ENCODE measurements at places on chromosomes 6 and 20.

DNA sequence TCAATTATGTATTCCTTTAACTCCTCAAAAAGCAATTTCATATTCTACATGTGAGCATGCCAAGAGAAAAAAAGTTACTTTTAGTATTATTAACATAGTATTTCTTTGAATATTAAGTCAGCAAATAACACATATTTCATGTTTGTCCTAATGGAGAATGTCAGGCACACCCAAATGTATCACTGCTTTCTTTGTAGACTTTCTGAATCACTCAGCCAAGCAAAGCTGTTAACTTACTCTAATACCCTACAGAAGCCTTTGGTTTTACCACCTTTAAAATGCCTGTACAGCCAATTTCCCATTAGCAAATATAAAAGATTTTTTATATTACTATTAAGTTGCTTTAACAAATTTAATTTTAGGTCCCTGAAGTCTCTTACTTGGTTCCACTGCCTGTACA, 23.8 kb downstream of the FRK start:
- no peak for DNase-seq

GRCh38 chr6:9398071-9398766, 962.9 kb upstream of the SLC35B3 start:
- peak; percentile 43 for DNase-seq

- DNase-seq: no peak
Measured at GRCh38 chr6:23951691-23952090, 174.3 kb upstream of the NRSN1 start.

- DNase-seq: peak; percentile 71
Measured at GRCh38 chr20:44080646-44081267, 106.2 kb downstream of the JPH2 start.

DNA sequence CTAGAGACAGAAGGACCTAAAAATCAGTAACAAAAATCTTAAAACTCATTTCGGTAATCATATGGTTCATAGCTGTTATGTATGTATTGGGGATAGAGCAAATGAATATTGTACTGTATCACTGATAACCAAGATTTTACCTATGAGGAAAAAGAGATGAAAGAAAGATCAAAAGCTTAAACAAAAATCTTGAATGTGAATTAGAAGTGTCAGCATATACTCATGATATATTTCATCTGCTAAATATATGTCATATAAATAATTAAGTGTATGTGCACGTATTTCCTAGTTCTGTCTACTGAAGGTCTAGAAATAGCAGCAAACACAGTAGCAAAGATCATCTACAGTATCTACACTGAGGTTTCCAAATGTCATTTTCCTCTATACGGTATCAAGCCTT, 299.8 kb downstream of the BTBD9 start:
- DNase-seq: no peak

- no peak for DNase-seq
Measured at GRCh38 chr6:154277629-154278017, 79.0 kb downstream of the IPCEF1 start.

GRCh38 chr6:10312445-10312844, 102.4 kb downstream of the TFAP2A start:
- no peak for DNase-seq

DNA sequence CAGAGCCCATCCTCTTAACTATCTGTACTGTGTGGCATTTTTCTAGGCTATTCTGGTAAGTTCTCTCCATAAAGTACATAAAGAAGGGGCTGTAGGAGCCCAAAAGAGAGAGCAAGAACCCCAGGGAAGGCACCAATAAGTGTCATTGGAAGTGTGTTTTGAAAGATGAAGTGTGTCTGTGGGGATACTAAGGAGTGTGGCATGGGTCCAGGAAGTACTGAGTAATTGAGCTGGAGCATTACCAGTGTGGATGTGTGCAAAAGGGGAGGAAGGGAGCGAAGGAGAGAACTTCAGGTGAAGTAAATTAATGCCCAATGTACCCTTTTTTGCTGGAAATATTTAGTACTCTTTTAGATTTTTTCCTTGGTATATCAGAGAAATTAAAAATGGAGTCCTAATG, 63.9 kb downstream of the KCNS1 start:
- DNase-seq: no peak

- no peak for DNase-seq
Measured at GRCh38 chr6:142045380-142046278, 87.1 kb upstream of the GJE1 start.

DNA sequence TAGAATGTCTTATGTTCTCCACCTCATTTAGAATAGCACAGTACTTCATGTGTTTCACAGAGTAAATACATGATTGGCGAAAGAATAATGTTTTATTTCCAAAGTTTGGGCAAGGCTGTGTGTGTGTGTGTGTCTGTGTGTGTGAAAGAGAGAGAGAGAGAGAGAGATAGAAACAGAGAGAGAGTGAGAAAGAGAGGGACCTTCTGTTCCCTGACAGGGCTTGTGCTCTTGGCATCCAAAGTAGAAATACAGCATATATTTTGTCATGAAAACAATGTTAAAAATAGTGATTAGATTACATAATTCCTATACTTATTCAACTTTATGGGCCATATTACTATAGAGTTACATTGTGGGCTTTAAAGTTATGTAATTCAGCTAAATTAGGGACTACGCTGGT, 201.2 kb downstream of the KIF6 start:
- DNase-seq: no peak

DNA sequence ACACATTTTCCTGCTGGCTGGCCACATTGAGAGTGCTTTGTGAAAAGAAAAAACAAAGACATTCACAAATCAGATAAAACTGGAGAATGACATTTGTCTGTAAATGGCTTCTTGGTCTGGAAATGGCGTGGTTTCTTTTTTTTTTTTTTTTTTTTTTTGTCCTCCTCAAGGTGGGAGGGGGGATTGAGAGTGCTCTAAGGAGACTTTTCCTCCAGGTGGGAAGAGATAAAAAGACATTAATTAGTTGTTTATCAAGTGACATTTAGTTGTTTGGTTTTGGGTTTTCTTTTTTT, 40.4 kb downstream of the GNAS start:
- DNase-seq: peak; percentile 59

- no peak for DNase-seq
Measured at GRCh38 chr6:166765234-166765541, 138.1 kb upstream of the RPS6KA2 start.

DNA sequence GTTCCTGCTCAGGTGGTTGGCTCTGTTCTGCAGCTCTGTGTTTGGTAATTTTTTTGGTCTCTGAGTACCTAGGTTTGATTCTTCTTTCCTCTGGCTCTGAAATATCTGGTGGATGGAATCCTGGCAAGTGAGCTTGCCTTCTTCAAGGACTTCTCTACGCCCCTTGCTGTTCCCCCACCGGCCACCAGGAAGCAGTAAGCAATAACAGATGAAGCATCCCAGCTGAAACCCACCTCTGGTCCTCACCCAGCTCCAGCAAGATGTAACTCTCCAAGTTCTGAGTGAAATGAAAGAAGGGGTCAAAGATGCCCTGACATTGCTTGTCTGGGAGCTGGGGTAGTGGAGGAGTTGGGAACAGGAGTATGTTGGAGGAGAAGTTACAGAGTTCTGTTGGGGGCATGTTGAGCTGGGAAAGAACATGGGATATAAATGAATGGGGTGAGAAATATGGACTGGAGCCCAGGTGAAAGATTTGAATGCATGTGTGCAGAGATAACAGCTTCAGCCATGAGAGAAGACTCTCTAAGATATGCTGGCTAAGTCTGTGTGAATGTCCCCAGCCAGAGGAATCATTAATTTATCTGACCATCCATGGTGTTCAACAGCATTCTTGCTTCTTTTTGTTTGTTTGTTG, 51.3 kb upstream of the GLP1R start:
- DNase-seq: peak; percentile 4

DNA sequence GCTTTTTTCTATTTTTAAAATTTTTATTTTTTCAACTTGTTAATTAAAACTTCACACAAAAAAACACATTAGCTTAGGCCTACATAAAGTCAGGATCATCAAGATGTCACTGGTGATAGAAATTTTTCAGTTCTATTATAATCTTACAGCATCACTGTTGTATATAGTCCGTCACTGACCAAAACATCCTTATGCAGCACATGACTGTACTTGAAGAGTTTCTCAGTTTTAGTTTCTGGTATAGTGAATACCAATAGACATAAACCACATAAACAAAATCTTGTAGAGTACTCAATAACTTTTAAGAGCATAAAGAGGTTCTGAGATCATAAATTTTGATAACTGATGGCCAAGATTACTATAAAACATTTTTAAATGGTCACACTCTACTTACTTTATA, 71.8 kb downstream of the ASCC3 start:
- DNase-seq: no peak

GRCh38 chr6:21085643-21086042, 507.9 kb upstream of the SOX4 start:
- no peak for DNase-seq

DNA sequence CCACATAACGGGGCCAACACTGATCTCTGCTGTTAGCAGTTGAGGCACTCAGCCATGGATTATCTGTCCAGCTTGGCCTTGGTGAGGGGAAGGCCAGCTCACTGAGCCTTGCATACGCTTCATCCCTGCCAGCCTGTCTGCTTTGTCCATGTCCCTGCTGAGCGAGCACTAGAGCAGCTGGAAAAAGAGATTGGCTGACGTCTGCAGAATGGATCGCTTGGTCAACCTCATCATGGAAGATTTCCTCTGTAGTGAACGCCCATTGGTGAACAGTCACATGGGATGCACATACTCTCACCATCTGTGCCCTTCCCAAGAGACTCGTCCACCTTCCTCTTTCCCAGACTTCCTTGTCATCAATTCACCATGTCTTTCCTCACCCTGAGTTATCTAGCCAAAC, 26.9 kb downstream of the MUC22 start:
- no peak for DNase-seq

DNA sequence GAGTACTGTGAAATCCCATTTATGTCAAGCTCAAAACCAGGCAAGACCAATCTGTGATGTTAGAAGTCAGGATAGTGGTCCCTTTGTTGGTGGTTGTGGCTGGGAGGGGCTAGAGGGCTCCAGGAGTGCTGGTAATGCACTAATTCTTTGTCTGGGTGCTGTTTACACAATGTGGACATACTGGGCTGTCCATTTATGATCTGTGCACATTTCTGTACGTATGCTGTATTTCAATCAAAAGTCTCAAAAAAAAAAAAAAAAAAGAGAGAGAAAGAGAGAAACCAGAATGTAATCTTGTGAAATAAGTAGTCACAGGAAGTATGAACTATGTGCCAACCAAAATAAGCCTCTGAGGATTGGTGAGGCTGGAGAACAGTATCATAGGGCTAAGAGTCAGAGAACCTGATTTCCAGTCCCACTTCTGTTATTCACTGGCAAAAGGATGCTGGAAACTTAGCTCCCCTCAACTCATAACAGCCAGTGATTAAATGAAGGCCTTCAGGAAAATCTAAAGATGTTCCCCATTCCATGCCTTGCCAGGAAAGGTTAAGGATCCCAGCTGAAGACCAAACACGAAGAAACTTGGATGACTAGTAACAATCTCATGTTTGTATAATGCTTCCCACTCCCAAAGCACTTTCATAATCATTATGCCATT, 19.6 kb upstream of the TRAM2 start:
- DNase-seq: no peak

DNA sequence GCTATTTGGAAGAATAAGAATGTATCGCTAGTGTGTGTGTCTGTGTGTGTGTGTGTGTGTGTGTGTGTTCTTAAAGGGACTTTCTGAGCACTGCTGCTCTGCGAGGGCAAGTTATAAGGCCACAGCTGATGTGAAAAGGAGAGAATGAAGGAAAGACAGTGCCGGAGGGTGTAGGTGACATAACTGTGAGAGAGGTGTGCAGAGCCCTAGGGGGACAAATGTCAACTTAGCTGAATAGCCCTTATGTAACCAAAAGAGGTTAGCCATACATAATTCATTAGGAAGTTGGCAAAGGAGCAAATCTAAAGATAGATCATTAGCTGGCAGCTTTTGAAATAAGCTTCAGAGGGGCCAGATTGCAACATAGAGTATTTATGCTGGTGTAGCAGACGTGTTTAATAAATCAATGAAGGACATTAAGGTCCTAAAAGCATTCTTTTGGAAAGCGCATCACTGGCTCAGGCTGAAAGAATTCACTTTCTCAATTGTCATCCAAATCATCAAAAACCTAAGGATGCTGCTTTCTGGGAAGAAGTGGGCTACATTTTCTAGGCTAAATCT, 81.0 kb downstream of the NDUFAF5 start:
- peak; percentile 19 for DNase-seq

GRCh38 chr6:45163952-45164766, 164.0 kb upstream of the RUNX2 start:
- DNase-seq: no peak

DNA sequence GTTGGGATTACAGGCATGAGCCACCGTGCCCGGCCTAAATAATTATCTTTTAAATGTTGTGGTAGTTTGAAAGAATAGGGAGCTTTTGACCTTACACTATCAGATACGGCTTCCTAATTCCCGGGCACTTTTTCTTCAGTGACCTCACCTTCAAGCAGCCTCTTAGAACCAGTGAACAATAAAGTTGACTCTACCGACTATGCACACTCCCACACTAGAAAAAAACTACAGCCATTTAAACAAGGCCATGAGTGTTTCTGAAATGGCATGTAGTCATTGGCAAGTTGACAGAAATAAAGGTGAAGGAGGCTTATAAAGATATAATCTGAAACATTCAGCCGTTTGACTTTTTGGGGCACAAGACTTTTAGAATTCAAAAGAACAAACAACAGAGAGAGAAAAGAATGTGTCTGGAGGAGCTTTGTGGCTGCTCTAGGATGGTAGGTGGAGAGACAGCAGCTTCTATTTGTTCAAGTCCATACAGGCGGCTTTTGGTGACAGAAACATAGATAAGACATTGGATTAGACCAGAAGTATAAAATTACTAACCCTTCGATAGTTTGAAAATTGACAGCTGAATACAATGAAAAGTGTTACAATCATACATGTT, 75.2 kb downstream of the GJA1 start:
- DNase-seq: peak; percentile 31

DNA sequence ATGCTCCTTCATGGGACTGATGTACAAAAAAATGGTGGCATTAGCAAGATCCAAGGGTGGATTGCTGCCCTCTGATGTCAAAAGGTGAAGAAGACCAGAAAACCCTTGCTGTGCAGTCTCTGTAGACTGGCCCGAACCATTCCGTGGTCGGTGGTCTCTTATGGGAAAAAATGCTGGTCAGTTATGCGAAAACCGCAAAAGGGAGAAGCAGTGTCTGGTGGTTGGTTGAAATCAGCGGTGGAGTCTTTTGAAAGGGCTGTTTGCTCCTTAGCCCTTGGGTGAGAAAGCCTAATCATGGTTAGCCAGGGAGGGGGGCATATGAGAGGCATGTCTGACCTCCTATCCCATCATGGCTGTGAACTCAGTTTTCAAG, 108.1 kb downstream of the DTNBP1 start:
- DNase-seq: no peak

GRCh38 chr6:122797537-122797936, 8.5 kb downstream of the SMPDL3A start:
- DNase-seq: no peak

GRCh38 chr20:51930775-51931174, 128.5 kb upstream of the SALL4 start:
- DNase-seq: no peak
